ENCODE measurements at places on chromosomes 1 and 21. TPM values are rescaled to one million over a fixed set of nuclear protein-coding genes. Genes with fewer than 3 reads are reported as not detected.

DNA sequence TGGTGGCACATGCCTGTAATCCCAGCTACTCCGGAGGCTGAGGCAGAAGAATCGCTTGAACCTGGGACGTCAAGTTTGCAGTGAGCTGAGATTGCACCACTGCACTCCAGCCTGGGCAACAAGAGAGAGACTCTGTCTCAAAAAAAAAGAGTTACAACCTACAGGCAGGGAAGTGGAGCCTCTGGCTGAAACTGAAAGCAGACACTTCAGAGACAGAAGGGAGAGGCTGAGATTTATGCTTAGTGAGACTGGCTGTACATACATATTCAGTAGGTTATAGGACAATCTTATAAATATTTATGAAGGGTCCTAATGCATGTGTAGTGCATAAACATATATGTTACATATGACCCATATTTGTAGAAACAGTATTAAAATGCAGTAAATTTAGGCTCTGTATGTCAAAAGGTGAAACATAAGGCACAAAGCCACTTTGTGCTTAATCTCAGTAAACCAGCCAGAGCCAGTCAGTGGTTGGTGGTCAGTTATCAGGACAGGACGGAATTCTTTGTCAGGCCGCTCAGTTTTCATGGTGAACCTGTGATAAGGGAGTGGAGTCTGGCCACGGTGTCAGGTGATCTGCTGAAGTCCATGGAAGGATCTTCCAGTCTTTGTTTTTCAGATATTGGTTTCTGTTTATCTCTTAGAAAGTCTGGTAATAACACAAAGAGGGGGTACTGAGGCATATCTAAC lies 13.7 kb downstream of the RHEX start:
- DNase-seq, result no peak

DNA sequence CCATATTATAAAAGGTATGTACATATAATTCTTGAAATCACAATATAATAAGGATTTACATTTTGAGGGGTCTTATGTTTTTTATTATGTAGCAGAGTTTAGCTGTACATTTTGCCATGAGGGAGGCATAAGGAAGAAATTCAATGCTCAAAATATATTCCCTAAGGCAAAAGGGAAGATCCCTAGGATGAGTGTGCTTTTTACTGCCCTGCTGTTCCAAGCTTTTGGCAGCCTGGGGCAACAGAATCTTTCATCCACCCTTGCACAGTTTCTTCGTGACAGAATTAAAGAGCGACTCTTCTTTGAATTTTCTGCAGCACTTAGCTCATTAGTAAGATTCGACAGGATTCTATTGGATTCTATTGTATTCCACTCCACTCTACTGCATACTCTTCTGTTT lies 39.5 kb upstream of the DAB1 start:
- DNase-seq, result no peak

The TENT5C gene
- total RNA-seq, result 4.5 TPM

- DNase-seq, result no peak
These were observed 12.3 kb upstream of the RIMKLA start for GRCh38 chr1:42368096-42368795.

The NTMT2 gene
- not detected for total RNA-seq

GRCh38 chr1:24437631-24438396 lies 22.2 kb downstream of the NIPAL3 start:
- no peak for DNase-seq

DNA sequence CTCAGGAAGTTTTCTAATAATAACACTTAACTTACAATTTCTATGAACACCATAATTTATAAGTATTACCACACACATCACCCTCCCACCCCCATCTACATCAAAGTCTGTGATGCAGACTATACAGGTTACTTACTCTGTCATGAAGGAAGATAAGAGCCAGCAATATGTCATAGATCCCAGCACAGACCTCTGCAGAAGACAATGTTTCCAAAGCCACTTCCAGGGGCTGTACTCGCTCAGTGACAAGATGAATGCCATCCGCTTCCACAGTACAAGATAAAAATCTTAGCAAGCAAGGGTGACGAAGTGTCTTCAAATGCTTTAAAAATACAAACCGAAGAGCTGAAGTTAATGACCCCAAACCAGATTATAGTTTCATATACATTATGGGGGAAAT lies 15.2 kb downstream of the SCYL3 start:
- no peak for DNase-seq

The ALX3 gene
- total RNA-seq, result not detected

DNA sequence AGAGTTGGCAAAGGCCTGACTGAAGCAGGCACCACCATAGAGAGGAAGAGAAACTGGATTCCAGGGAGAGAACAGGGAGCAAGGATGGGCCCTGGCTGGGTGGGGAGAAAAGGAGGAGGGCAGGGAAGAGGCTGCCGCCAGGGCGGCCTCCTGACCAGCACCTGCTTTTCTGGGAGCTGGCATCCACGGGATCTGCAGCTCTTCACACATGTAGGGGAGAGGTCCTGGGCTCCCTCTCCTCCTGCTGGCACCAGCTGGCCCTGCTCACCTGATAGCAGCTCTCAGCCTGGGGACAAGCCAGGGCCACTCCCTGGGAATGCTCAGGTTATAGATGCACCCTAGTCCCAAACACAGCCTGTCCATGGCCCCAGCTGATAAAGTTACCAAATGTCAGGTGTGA lies 39.9 kb downstream of the TEX35 start:
- DNase-seq, result no peak
